Activated T-helper 1 cell treated with anti-CD3 and anti-CD28 coated beads, Interleukin-12 subunit alpha, Interleukin-12 subunit beta, Interleukin-2, Interleukin-4 antibody, amounts not matched to agents 30 ng/mL and 10 ng/mL and 1 ng/mL, durations not matched to agents 14 hours and 24 hours and 36 hours (primary cell): ENCODE measurements at places on chromosomes 6 and 20. TPM values are rescaled to one million over a fixed set of nuclear protein-coding genes. Genes with fewer than 3 reads are reported as not detected.

Gene ZNF165
- 0.12 and 0.41 TPM in 2 replicates for total RNA-seq

DNA sequence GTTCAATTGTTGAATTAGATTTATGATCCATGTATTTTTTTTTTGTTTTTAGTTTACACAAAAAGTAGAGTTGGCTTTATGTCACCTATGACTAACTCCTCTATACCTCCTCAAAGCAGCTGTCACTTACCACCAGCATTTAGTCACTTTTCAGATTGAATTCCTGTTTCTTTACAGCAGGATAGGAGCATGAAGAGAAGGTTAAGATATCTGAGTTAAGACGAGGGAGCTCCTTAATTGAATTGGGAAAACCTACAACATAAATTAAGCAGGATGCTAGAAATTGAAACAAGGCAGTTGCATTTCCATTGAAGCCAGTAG is 237.2 kb downstream of the FARS2 start:
- no peak overlapping the region for H3K27ac ChIP-seq
- DNase-seq: no peak
- peaks cover 13% of the 10 kb centered on the region for H3K4me1 ChIP-seq
- peaks cover 13% of the 10 kb centered on the region for H3K36me3 ChIP-seq

DNA sequence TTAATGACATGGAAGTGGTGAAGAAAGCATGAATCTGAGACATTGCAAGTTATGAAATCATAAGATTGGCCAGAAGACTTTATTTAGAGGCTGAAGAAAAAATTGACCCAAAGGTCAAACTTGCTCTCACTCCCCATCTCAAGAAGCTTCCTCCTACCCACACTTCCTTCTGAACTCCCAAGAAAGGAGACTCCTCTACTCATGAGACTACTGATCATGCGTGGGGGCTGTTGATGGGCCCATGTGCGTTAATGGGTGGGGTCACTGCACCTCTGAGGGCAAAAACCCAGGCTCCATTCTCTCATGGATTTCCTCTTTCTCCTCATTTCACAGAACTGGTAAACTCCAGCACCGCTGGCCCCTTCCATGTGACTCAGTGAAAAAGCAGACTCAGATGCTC is 470.6 kb upstream of the ARID1B start:
- no peak overlapping the region for H3K4me3 ChIP-seq
- no peaks in the 10 kb centered on the region for H3K27me3 ChIP-seq
- H3K4me1 ChIP-seq: no peaks in the 10 kb centered on the region

Gene GGT7
- total RNA-seq: 12.5 and 13.7 TPM in 2 replicates

DNA sequence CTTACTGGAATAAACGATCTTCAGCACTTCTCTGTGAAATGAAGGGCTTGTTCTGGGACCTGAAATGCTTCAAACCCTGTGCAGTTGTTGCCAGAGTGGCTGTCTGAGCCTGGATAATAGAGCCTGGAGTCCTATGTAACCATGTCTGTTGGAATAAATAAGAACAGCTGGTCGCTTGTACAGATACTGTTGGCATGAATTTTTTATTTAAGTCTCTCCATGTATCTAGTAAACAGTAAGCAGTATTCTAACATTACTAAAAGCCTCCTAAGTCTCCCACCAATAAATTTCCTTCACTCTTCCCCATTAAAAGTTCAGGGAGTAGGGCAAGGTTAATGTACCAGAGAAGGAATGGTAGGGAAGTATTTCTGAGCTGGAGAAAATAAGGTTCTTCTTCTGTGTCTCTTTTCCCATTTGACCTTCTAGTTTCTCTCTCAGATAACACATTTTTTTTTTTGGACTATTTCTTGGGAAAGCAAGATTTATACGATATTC is 227.5 kb downstream of the PRL start:
- no peak overlapping the region for H3K4me3 ChIP-seq
- peaks cover 15% of the 10 kb centered on the region for H3K4me1 ChIP-seq
- H3K36me3 ChIP-seq: no peaks in the 10 kb centered on the region

GRCh38 chr6:110939429-110940200 is 18.9 kb upstream of the GTF3C6 start:
- H3K4me3 ChIP-seq: no peak overlapping the region
- H3K27me3 ChIP-seq: no peaks in the 10 kb centered on the region
- DNase-seq: no peak
- H3K27ac ChIP-seq: no peak overlapping the region
- H3K36me3 ChIP-seq: peaks cover 2% of the 10 kb centered on the region
- H3K4me1 ChIP-seq: peaks cover 10% of the 10 kb centered on the region

DNA sequence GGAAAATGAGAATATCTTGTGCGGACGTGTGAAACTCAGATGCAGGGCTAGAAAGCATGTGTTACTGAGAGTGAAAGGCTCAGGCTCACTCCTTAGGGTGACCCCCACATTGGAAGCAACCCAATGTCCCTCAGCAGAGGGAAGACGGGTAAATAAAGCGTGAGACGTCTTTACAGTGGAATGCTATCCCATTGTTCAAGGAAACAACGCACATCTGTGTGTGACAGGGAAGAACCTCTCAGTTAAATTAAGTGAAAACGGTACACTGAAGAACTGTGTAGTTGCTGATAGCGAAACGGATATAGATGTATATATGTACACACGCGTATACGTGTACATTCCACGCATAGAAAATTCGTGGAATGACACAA is 839 bp downstream of the HNF4A start:
- H3K4me1 ChIP-seq: no peaks in the 10 kb centered on the region
- H3K27ac ChIP-seq: no peak overlapping the region
- DNase-seq: no peak
- H3K4me3 ChIP-seq: no peak overlapping the region

GRCh38 chr6:68740828-68741500 is 105.9 kb downstream of the ADGRB3 start:
- no peak overlapping the region for H3K27ac ChIP-seq
- no peaks in the 10 kb centered on the region for H3K36me3 ChIP-seq
- H3K27me3 ChIP-seq: no peaks in the 10 kb centered on the region
- no peaks in the 10 kb centered on the region for H3K4me1 ChIP-seq
- no peak overlapping the region for H3K4me3 ChIP-seq

- H3K27ac ChIP-seq: no peak overlapping the region
- H3K4me1 ChIP-seq: peaks cover 5% of the 10 kb centered on the region
- H3K36me3 ChIP-seq: peaks cover 2% of the 10 kb centered on the region
- DNase-seq: no peak
- H3K27me3 ChIP-seq: peaks cover 63% of the 10 kb centered on the region
- H3K4me3 ChIP-seq: no peak overlapping the region
Observed at GRCh38 chr6:50720623-50721022, 7.3 kb downstream of the TFAP2D start.

- H3K36me3 ChIP-seq: peaks cover 64% of the 10 kb centered on the region
- DNase-seq: no peak
- no peaks in the 10 kb centered on the region for H3K27me3 ChIP-seq
- no peak overlapping the region for H3K4me3 ChIP-seq
- H3K4me1 ChIP-seq: peaks cover 8% of the 10 kb centered on the region
Observed at GRCh38 chr6:36082318-36082717, 48.0 kb upstream of the MAPK13 start.

DNA sequence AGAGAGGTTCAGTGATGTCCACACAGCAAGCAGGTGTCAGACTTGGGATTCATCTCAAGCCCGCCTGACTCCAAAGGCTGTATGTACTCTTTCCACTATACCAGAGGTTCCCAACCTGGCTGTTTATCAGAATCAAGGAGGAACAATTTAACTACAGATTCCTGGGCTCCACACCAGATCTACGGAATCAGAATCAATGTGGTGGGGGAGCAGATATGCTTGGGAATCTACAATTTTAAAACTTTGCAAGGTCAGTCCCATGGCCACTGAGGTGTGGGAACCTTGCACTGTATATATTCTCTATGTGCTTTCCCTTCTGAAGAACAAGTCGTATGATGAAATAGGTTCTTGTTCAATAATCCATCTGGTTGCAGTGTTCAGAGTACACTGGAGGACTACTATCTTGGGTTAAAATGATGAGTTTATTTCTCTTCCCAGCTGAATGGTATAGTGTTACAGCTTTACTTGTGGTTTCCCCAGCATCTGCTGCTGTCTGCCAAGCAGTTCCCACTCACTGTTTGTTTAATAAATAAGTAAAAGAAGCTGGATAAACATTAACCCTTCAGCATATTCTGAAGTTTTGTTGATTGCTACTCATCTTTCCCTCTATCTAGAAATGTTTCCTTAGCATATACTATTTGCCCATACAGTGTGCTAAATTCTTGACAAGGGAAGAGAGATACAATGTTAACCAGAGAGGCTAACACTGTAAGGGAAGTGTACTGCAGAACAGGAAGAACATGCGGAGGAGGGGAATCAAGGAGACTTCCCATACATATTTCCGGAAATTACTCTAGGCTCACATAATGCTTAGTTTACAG is 9.9 kb downstream of the TTI1 start:
- H3K36me3 ChIP-seq: peaks cover 35% of the 10 kb centered on the region
- no peak overlapping the region for H3K27ac ChIP-seq
- H3K4me1 ChIP-seq: peaks cover 37% of the 10 kb centered on the region
- H3K4me3 ChIP-seq: no peak overlapping the region
- DNase-seq: no peak
- H3K27me3 ChIP-seq: no peaks in the 10 kb centered on the region

- H3K4me1 ChIP-seq: peaks cover 59% of the 10 kb centered on the region
- no peak overlapping the region for H3K4me3 ChIP-seq
- peaks cover 18% of the 10 kb centered on the region for H3K36me3 ChIP-seq
Observed at GRCh38 chr6:28134716-28135115, 7.0 kb upstream of the ZKSCAN8 start.

GRCh38 chr6:12473494-12473893 is 183.3 kb downstream of the EDN1 start:
- H3K27me3 ChIP-seq: peaks cover 3% of the 10 kb centered on the region
- no peak overlapping the region for H3K4me3 ChIP-seq
- H3K27ac ChIP-seq: no peak overlapping the region
- H3K4me1 ChIP-seq: no peaks in the 10 kb centered on the region
- no peak for DNase-seq

- no peak for DNase-seq
- H3K4me3 ChIP-seq: no peak overlapping the region
- no peaks in the 10 kb centered on the region for H3K4me1 ChIP-seq
- no peaks in the 10 kb centered on the region for H3K36me3 ChIP-seq
- no peak overlapping the region for H3K27ac ChIP-seq
- H3K27me3 ChIP-seq: no peaks in the 10 kb centered on the region
Observed at GRCh38 chr6:94535798-94536197, 1041.5 kb upstream of the MANEA start.

DNA sequence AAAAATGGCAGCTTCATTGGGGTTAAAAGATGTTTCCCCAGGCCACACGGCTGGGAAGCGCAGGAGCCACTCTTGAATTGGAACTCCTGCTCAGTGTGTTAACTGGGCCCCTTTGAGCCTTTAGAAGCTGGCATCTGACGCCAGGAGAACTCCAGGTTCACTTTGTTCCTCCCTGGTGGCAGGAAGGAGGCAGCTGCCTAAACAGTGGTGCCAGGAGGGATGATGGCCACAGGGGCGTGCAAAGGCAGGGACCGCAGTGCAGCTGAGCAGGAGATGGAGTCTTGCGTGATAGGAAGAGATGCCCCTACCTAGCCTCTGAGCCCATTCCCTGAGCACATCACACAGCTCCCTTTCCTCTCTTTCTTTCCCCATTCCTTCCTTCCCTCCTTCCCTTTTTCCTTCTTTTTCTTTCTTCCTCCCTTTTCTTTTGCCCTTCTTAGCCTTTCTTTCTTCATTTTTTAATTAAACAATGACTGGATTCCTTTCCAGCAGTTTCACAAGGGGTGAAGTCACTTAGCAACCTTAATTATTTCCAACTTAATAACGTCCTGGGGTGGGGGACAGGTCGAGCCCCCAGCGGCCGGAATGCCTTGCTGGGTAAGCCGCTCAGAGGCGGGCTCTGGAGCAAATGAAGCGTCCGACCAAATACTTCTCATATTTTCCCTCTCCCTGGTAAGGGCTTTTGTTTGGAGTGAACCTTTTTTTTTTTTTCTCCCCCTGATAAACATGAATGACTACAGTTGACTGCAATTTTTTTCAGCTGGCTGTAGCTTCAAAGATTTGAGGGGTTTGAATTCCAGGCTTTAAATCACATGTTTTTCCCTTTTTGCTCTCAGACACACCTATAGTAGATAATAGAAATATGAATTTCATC is 20.8 kb upstream of the BMP7 start:
- H3K27ac ChIP-seq: no peak overlapping the region
- H3K4me1 ChIP-seq: no peaks in the 10 kb centered on the region
- no peak overlapping the region for H3K4me3 ChIP-seq
- peaks cover 30% of the 10 kb centered on the region for H3K27me3 ChIP-seq
- no peak for DNase-seq
- H3K36me3 ChIP-seq: no peaks in the 10 kb centered on the region

DNA sequence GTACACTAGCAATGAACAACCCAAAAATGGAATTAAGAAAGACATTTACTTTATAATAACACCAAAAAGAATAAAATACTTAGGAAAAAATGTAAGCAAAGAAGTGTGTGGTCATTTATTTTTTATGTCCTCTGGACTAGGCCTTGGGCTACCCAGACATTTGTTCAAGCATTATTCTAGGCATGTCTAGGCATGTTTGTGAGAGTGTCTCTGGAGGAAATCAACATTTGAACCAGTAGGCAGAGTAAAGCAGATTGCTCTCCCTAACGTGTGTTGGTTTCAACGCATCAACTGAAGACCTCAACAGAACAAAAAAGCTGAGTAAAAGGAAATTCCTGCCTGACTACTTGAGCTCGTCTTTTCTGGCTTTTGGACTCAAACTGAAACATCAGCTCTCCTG is 84.5 kb downstream of the ANKEF1 start:
- DNase-seq: no peak
- no peaks in the 10 kb centered on the region for H3K36me3 ChIP-seq
- H3K4me3 ChIP-seq: no peak overlapping the region
- H3K27ac ChIP-seq: no peak overlapping the region
- no peaks in the 10 kb centered on the region for H3K27me3 ChIP-seq

- peaks cover 13% of the 10 kb centered on the region for H3K4me1 ChIP-seq
- no peak overlapping the region for H3K4me3 ChIP-seq
- DNase-seq: no peak
- no peaks in the 10 kb centered on the region for H3K36me3 ChIP-seq
Observed at GRCh38 chr6:147103694-147104093, 100.5 kb upstream of the STXBP5 start.

Gene RIPPLY2
- total RNA-seq: not detected in 2 replicates

- H3K27me3 ChIP-seq: no peaks in the 10 kb centered on the region
- H3K4me1 ChIP-seq: no peaks in the 10 kb centered on the region
- H3K27ac ChIP-seq: no peak overlapping the region
- DNase-seq: no peak
- H3K4me3 ChIP-seq: no peak overlapping the region
- H3K36me3 ChIP-seq: no peaks in the 10 kb centered on the region
Observed at GRCh38 chr6:84929212-84929611, 164.8 kb upstream of the TBX18 start.

DNA sequence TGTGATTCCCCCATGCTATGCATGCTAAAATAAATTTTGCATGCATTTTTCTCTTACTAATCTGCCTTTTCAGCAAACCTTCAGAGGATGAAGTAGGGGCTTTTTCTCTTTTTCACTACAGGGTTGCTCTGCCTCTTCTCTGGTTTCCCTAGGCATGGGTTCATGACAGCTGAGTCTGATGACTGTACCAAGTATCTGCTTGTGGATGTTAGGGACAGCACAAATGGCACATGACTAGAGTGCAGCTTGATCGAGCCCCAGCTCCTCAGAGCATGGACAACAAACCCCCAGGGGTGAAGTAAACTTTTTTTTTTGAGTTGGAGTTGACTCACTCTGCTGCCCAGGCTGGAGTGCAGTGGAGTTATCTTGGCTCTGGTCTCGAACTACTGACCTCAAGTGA is 57.1 kb upstream of the GCM1 start:
- no peak for DNase-seq
- no peaks in the 10 kb centered on the region for H3K27me3 ChIP-seq
- no peaks in the 10 kb centered on the region for H3K36me3 ChIP-seq
- H3K4me1 ChIP-seq: no peaks in the 10 kb centered on the region
